ENCODE measurements at places on chromosomes 2 and 18.

DNA sequence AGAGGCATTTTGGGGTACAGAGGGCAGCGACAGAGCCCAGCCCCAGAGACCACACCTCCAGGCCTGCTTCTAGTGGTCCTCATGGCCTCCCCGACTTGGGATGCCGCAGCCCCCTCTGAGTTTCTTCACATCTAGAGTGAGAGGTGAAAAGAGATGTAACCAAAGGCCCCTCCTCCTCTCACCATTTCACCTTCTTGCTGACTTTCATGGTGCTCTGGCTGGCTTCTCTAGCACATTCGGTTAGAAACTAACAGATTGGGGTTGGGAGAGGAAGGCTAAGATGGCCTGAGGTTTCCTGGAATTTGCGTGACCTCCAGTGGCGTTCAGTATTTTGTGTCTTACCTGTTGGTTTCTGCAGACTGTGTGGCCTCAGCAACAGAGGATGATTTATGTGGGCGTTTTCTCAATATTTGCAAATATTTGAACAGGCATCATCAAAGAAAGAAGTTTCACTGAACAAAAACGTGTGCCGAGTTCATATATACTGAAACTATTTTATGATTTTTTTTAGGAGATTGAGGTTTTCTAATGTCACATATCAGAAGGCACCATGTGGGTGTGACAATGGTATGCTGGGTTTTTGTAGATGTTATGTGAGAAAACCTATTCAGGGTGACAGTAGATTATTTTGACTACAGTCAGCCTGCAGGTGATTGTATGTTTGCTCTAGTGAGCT lies 69.9 kb upstream of the BCL2L11 start:
- DNase-seq = no peak

DNA sequence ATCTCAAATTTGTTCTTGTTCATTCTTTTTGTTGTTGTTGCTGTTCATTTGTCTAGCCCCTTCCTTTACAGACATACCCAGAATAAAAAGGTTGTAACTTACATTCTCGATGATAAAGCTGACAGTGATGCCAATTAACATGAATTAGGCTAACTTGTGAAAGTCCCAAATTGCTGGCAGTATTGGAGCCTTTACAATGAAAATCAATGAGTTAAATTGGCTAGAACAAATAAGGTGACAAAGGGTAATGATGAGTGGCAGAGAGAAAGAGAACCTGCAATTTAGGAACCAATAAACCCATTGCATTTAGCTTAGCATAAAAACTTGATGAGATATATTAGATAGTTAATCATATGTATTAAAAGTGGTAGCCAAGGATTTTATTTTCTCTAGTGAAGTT lies 521.0 kb downstream of the ADCYAP1 start:
- no peak for DNase-seq

GRCh38 chr18:56511996-56512395 lies 126.4 kb downstream of the TXNL1 start:
- DNase-seq = no peak

- DNase-seq = no peak
Measured at GRCh38 chr18:12595571-12596255, 62.2 kb downstream of the SPIRE1 start.
